ENCODE measurements at places on chromosomes 13 and 19. TPM values are rescaled to one million over a fixed set of nuclear protein-coding genes. Genes with fewer than 3 reads are reported as not detected.

- DNase-seq, result no peak
Observed at GRCh38 chr19:5811117-5811516, 6.2 kb downstream of the NRTN start.

DNA sequence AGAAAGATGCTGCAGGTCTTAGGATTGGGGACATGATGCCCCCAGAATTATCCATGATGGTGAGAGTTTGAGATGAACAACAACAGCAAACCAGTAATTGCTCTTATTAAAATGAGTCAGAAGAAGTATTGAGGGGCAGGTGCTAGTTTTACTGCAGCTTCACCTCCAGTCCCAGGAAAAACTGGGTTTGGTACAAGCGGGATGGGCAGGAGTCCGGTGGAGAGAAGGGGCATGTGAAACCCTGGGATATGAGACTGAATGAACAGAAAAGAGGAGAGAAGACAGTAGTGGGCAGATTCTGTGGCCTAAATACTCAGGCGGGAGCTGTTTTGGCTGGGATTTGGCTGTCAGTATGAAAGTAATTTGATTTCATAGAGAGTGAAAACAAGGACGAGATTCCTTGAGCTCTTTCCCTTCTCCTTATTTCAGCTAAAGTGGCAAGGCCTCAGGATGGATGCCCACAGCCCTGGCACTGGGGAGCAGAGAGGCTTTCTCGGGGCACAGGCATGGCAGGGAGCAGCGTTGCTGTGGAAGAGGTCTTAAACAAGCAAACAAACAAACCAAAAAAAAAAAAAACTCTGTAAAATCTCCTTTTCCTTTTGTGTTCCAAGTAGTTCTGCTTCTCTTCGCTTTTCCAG lies 30.7 kb downstream of the NFIX start:
- no peak for DNase-seq

GRCh38 chr19:54254195-54254906 lies 2.7 kb downstream of the LILRB5 start:
- no peak for DNase-seq

GRCh38 chr19:28971049-28971448 lies 241.9 kb downstream of the UQCRFS1 start:
- DNase-seq, result no peak

GRCh38 chr13:92950771-92951170 lies 275.8 kb upstream of the GPC6 start:
- no peak for DNase-seq

- DNase-seq, result no peak
Observed at GRCh38 chr13:25440061-25440460, 68.3 kb downstream of the ATP8A2 start.

DNA sequence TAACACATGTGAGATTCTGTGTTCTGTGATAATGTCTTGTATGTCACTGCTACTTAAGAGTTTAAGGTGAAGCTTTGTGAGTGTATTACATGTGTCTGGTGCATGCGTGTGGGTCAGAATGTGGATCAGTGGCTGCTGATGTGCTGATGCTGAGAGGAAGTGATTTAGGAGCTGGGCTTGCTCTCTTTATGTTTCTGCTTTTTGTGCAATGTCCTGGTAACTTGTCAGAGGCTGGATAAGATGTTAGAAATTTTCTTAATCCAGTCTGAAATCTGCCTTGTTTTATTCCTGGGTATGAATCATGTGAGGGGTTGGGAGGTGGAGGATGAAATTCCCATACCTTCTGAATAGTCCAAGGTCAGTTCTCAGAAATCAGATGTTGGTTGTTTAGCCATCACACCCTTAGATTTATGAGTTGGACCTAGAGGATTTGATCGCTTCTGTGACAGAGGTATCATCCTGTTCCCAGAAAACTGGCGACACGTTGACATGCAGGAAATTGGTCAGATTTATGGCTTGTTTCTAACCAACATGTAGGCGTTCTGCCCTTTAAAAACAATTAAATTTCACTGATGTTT lies 24.5 kb upstream of the CXCL17 start:
- DNase-seq, result no peak

- DNase-seq, result no peak
Observed at GRCh38 chr19:19849056-19849455, 16.6 kb upstream of the ZNF253 start.

DNA sequence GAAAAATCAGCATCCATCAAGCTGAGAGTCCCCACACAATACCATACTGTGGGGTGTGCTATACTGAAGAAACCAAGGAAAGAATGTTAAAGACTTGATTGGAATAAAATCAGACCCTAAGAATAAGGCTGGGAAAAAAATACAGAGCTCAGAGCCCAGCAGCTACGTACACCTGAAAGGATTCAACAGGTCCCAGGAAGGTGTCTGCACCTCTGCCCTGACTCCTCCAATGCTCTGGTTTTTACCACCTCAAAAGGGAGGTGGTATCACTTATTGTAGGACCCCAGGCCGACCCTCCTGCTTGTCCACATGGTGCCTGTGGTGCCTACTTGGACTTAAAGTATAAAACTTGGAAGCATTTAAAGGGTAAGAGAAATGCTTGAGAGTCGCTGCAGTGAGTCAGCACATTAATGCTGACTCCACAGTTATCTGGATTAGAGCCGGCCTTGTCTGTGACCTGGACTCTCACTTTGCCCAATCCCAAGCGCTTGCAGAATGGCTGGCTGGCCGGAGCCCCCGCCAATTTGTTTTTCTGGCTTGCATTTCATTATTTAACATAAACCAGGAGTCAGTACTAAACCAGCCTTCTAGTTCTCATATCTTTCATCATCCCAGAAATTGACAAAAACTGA lies 110.1 kb downstream of the FGF14 start:
- no peak for DNase-seq

Gene CEACAM3
- 0.26 TPM for total RNA-seq

DNA sequence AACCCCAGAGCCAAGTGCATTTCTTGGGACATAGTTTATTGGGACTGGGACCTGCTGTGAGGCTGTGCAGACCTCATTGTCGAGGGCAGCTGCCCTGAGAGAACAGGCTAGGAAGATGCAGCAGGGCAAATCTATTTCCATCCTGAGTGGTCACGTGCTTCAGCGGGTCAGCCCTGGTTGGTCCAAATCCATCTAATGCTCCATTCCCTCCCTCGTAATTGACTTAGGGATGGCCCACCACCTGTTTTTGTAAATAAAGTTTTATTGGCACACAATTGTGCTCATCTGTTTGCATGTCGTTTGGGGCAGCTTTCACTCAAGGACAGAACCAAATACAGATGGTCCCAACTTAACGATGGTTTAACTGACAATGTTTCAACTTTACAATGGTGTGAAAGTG lies 75.5 kb upstream of the ADGRE5 start:
- DNase-seq, result no peak

DNA sequence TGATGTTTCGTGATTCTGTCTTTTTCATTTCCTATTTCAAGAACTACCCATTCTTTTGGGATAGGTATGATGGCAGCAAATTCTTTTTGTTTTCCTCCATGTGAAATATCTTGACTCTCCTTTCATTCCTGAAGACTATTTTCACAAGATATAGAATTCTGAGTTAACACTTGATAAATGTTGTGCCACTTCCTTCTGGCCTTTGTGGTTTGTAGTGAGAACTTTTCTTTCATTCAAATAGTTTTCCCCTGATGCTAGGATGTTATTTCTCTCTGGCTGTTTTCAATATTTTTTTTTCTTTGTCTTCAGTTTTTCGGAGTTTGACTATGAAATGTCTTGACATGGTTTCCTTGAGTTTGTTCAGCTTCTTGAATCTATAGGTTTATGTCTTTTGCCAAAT lies 8.3 kb upstream of the TUBGCP3 start:
- no peak for DNase-seq

DNA sequence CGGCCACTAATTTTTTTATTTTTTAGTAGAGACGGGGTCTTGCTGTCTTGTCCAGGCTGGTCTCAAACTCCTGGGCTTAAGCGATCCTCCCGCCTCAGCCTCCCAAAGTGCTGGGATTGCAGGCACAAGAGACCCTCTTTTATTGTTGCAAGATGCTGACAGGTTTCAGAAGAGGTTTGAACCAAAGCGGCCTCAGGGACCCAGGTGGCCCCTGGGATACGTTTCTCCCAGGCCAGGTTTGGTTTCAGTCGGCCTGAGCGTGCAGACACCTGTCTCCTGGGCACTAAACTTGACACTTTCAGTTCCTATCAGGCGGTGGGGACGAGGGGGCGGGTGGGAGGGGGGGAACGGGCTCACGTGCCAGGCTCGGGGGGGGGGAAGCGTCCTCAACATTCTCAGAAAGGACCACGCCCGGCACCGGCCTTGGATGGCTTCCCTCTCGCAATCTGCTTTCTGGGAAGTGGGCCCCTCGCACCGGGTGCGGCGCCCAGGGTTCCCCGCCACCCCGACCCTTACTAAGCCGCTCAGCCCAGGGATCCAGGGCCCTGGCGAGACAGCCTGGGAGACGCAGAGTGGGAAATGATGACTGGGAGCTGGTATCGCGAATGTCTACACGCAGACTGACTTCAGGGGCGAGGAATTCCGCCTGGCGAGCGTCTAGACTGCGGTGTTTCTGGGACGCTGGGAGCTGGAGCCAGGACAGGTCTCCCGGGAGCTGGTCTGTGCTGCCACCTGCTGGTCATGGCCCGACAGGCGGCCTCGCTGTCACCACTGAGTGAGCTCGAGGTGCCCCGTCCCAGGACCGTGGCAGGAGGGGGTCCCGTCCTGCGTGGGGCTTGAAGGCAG lies 91.6 kb downstream of the GNG7 start:
- DNase-seq, result peak; percentile 73

GRCh38 chr13:30581582-30581981 lies 36.1 kb upstream of the USPL1 start:
- peak; percentile 59 for DNase-seq

GRCh38 chr19:33734913-33735312 lies 61.8 kb upstream of the KCTD15 start:
- DNase-seq, result no peak

GRCh38 chr13:101398191-101398590 lies 18.1 kb downstream of the NALCN start:
- peak; percentile 45 for DNase-seq

DNA sequence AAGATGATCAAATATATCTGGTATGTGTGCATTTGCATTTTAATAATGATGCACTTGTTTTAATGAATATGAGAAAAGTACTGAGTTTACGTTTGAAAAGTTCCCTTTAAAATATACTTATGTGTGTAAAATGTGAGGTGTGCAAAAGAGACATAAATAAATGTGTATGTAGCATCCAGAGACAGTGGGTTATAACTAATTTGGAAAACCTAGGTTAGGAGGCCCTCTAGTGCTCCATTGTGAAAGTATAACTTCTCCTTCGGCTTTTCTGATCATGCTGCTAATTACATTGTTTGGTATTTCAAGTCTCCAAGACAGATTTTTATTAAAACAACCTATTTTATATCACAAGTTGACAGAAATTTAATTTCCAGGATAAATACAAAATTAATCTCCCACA lies 30.1 kb downstream of the SCEL start:
- peak; percentile 55 for DNase-seq

DNA sequence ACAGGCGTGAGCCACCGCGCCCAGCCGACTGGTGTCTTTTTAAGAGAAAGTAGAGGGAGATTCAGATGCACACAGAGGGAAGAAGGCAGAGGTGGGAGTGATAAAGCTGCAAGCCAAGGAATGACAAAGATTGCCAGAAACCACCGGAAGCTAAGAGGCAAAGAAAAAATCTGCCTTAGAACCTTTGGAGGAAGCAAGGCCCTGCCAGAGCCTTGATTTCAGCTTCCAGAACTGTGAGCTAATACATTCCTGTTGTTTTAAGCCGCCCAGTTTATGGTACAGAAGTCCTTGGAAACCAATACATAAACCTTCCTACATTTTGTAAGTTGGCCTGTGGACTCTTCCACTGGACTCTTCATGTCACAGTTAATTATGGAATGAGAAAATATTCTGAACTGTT lies 71.7 kb upstream of the SOX21 start:
- DNase-seq, result no peak

Gene FFAR3
- not detected for total RNA-seq

DNA sequence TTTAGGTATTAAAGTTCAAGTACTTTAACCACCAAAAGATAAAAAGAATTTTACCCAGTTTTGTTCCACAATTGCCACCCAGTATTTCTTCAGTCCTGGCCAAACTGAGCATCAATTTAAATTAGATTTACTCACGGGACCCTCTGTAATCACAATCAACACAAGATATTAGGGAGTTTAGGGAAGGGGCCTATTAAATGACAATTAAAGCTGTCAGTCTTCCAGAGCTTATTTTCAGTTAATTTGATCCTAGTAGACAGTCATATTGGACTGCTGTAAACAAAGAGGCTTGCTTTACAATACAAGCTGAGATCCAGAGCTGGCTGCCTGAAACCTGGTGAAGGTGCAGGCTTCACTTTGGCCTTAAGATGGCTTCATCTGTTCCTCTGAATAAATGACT lies 321.2 kb upstream of the NBEA start:
- DNase-seq, result no peak

Gene ZNF573
- 6.6 TPM for total RNA-seq

- DNase-seq, result no peak
Observed at GRCh38 chr13:48110132-48110868, 15.4 kb upstream of the MED4 start.

DNA sequence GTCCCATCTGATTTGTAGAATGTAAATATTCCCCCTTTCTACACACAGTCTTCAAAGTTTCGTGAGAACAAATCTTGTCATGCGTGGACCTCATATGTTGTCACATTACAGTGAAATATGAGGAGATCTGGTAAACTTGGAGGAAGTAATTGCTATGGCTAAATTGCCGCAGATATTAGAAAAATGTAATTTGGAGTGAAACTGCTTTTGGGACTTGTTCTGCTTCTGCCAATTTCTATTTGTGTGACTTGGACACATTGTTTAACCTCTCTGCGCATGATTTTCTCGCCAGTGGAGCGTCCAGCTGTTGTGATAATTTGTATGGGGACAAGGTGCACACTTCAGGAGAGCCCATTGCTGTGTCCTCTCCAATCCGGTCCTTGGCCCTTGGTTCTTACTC lies 693.1 kb upstream of the SLC10A2 start:
- DNase-seq, result no peak

GRCh38 chr13:51327961-51328360 lies 11.5 kb upstream of the SERPINE3 start:
- no peak for DNase-seq

DNA sequence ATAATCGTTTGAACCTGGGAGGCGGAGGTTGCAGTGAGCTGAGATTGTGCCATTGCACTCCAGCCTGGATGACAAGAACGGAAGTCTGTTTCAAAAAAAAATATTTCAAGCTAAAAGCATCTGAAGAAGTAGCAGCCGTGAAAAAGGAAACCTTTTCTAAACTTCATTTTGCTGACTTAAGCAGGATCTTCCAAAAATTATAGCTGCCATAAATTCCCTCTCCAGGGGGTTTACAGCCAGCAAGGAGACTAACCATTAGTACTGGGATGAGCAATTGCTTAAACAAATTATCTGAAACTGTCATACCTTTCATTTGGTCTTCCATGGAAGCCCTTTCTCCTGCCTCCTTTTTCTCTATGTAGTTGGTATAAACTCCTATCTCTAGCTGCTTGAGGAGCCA lies 69.9 kb upstream of the TSC22D1 start:
- no peak for DNase-seq
